ENCODE measurements at places on chromosomes 11 and 22.

DNA sequence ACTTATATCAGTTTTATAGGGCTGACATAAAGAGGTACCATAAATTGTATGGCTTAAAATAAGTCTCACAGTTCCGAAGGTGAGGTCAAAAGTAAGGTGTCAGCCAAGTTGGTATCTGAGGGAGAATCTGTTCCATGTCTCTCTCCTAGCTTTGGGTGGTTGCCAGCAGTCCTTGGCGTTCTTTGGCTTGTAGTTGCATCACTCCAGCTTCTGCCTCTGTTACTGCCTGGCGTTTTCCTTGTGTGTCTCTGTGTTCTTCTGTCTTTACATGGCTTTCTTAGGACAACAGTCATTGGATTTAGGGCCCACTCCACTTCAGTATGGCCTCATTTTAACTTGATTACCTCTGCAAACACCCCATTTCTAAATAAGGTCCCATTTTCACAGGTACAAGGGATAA, 16.7 kb downstream of the MMP7 start:
- no peak for DNase-seq

GRCh38 chr11:68942095-68942620, 38.5 kb downstream of the IGHMBP2 start:
- DNase-seq: no peak

DNA sequence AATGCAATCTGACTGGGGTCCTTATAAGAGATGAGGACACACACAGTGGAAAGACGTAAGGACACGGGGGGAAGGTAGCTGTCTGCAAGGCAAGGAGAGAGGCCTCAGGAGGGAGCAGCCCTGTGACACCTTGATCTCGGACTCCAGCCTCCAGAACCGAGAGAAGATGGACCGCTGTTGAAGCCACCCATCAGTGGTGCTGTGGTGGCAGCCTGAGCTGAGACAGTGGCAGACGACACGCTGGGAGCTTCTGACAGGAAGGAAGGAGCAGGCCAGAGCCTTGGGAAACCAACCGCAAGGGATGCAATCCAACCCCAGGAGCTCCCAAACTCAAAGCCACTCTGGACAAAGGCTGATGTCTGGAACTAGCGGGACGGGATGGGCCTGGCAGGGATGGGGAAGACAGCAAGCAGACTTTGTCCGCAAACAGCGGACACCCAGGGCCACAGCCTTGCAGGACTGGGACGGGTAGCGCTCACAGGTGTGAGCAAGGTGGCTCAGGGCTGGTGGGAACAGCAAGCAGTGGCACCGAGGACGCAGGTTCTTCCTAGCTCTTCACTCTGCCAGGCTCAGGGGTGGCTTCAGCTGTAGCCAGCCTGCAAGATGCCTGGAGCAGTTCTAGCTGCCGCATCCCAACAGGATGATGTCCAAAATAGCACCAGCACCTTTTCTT, 10.9 kb downstream of the LTO1 start:
- no peak for DNase-seq

DNA sequence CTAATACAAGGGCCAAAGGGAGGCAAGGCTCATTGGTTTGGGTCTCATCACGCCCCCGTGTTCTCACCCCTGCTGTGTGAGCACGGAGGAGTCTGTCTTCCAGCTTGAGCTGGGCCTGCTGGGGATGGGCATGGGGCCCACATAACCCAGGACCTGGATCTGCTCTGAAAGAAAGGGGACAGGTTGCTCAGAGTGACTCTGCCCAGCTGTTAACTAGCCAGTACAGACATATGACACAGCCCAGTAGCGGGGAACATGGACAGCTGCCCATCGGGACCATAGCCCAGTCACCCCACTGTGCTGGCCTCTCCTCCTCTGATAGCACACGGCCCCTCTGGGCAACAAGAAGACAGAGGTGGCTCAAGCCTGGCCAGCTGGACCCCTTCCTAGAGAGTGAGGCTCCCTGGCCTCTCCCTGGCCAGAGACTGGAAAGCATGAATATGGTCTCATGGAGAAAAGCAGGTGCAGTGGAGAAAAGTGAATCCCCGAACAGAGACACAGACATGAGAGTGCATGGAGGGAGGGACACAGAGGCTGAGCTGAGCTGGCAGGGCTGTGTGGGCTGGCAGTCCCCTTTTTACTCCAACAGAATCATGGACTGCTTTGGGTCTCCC, 973.9 kb downstream of the BRD1 start:
- DNase-seq: no peak

DNA sequence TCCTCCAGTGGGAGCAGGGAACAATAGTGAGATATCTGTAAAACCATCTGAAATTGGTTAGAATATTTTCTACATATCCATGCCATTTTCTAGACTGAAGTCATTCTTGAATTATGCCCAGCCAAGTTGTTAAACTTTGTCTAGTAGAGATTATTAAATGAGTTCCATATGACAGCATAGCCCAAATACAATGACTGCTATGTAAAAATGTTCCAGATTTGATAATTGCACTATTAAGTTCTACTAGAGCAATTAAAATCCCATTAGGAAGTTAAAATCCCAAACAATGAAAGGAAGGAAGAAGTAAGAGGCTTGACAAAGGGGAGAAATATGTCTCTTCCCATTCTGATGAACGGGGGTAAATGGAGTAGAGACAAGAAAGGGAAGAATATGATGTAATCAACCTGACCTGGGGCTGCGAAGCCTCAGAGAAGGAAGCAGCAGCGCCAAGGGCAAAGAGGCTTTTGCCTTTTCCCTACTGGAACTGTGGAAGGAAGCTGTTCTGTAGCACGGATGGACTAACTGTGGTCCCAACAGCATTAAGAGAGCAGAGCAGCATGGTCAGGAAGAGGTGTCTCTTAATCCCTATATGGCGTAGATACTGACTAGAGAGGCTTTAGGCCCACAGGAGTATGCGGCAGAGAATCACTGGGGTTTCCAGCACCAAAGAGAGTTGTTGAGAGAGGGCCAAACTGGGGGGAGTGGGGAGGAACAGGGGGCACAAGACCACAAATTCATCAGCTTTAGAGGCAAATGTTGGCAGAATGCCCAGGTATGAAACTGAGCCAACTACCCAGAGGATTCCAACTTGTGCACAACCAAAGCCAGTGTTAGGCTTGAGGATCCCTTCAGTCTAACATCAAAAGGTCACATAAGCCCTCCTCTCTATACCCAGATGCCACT, 26.7 kb downstream of the RRP8 start:
- no peak for DNase-seq

Measured in esophagus squamous epithelium (tissue), 5 donors.